HFFc6 (cell line): ENCODE measurements at places on chromosomes 5 and 9. TPM values are rescaled to one million over a fixed set of nuclear protein-coding genes. Genes with fewer than 3 reads are reported as not detected.

DNA sequence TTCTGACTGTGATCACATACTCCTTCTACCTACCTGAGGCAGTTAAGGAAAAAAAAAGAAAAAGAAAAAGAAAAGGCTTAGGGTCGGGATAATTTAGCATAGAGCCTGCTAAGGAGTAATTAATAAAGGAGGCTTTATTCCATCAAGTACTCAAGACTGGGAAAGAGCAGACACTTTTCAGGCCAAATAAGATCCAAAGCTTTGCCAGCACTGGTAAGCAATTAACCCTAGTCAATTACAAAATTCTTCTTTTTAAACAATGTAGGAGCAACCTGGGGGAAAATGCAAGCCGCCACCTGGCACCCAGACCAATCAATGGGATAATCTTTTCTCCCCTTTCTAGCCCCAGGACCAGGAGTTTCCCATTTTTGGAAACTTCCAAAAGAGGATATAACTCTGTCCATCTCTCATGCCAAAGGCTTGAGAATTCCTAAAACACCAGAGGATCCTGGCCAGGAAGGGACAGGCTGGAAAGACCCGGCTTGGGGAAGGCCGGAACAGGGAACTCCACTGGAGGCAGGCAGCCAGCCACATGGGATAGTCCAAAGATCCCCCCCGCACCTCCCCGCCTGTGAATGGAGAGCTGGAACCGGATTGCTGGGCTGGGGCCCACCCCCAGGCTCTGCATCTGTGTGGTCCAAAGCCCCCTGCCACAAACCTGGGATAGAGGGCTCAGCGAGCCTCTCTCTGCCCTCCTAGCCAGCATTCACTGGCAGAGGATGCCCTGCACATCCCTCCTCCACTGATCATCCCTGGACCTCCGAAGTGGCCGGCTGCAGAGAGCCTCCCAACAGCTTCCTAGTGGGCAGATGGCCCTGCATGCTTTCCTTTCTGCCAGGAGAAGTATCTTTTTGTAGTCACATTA is 117.8 kb downstream of the ZNF354C start:
- H3K4me3 ChIP-seq, result no peak overlapping the region
- peaks cover 7% of the 10 kb centered on the region for H3K27me3 ChIP-seq
- H3K27ac ChIP-seq, result no peak overlapping the region
- no peaks in the 10 kb centered on the region for H3K4me1 ChIP-seq

DNA sequence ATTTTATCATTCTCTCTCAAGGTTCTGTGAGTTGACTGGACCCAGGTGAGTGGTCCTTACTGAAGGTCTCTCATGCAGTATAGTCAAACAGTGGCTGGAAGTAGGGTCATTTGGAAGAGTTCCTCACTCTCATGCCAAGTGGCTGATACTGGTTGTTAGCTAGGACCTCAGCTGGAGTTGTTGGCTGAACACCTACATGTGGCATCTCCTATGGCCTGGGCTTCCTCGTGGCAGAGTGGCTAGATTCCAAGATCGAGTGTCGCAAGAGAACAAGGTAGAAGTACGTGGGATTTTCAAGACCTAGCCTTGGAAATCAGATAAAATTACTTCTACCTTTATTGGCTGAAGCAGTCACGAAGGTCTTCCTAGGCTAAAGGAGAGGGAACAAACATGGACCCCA is 7.6 kb downstream of the SLC31A2 start:
- H3K27me3 ChIP-seq, result no peaks in the 10 kb centered on the region; the same call in 1 of the 2 replicates
- H3K4me3 ChIP-seq, result no peak overlapping the region
- H3K4me1 ChIP-seq, result peaks cover 34% of the 10 kb centered on the region
- peaks cover 23% of the 10 kb centered on the region for H3K36me3 ChIP-seq
- no peak for DNase-seq
- no peak overlapping the region for H3K27ac ChIP-seq

- no peak overlapping the region for H3K27ac ChIP-seq
- H3K4me1 ChIP-seq, result no peaks in the 10 kb centered on the region
- peaks cover 2% of the 10 kb centered on the region for H3K27me3 ChIP-seq
- no peak for DNase-seq
- 0 out of 2 replicates have a peak, but pooled peaks cover 8% of the 10 kb centered on the region for H3K36me3 ChIP-seq
- H3K4me3 ChIP-seq, result no peak overlapping the region
These were observed 1239.1 kb downstream of the CDH12 start for GRCh38 chr5:21613971-21614488.

- peaks cover 8% of the 10 kb centered on the region; the same call in 1 of the 2 replicates for H3K27me3 ChIP-seq
- H3K36me3 ChIP-seq, result no peaks in the 10 kb centered on the region
- H3K4me1 ChIP-seq, result peaks cover 13% of the 10 kb centered on the region; the same call in 1 of the 2 replicates
- no peak for DNase-seq
These were observed 24.5 kb upstream of the IDNK start for GRCh38 chr9:83598487-83598886.

DNA sequence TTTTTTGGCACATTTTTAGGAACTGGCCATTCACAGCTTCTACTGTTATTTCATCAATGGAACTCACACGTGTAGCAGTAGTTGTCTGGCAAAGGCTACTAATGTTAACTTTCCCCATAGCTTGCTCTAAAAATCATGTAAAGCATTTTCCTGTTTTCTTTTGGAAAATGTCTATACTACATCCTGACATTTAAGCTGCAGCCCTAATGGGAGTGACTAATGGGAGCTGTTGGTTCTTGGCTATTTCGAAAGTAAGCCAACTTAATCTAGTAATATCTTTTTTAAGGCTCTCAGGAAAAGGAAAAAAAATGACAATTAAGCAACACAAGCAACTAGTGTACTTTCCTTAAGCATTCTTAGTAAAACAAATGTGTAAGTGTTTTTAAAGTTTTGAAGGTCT is 169.2 kb downstream of the SLC12A2 start:
- H3K27me3 ChIP-seq, result peaks cover 7% of the 10 kb centered on the region
- H3K27ac ChIP-seq, result no peak overlapping the region
- H3K4me1 ChIP-seq, result no peaks in the 10 kb centered on the region
- peaks cover 19% of the 10 kb centered on the region for H3K36me3 ChIP-seq
- peak; percentile 18 for DNase-seq
- no peak overlapping the region for H3K4me3 ChIP-seq

DNA sequence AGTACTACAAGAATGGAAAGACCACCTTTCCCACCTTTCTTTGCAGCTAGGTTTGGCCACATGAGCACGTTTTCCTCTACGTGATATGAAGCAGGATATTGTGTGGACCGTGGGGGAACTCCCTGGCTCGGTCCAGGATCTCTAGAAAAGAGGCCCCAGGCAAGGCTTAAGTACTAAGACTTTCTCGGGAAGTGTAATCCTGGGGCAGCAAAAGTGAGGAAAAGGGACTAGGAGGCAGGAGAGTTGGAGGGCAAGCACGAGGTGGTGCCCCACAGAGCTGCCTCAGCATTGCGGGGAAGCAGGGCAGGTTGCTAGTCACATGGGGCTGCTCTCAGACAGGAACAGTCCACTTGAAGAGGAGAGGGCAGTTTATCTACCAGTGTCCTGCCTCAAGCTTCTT is 235.1 kb downstream of the GADD45G start:
- DNase-seq, result no peak
- no peak overlapping the region for H3K27ac ChIP-seq
- H3K4me3 ChIP-seq, result no peak overlapping the region
- H3K27me3 ChIP-seq, result no peaks in the 10 kb centered on the region; the same call in none of the 2 replicates
- H3K4me1 ChIP-seq, result no peaks in the 10 kb centered on the region
- H3K36me3 ChIP-seq, result peaks cover 5% of the 10 kb centered on the region

DNA sequence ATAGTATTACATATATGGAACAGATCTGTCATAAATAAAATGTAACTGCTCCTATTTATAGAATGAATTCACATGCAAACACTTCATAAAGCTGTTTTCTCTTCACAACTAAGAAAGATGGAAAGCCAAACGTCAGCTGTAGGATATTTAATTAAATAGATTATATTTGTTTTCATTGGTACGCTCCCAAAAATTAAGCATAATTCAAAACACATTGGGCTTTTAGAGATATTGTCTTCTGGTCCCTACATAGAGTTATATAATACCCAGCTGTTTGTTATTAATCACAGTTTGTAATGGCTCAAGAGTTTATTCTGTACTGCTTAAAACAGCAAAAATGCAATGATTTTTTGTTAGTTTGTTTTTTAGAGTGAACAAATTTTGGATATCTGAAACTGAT is 61.2 kb downstream of the MRPS30 start:
- no peak overlapping the region for H3K27ac ChIP-seq
- no peak for DNase-seq
- no peak overlapping the region for H3K4me3 ChIP-seq
- H3K4me1 ChIP-seq, result no peaks in the 10 kb centered on the region

GRCh38 chr9:2145746-2146145 is 130.6 kb downstream of the SMARCA2 start:
- H3K4me3 ChIP-seq, result no peak overlapping the region
- peaks cover 4% of the 10 kb centered on the region; the same call in 1 of the 2 replicates for H3K4me1 ChIP-seq
- no peak overlapping the region for H3K27ac ChIP-seq

DNA sequence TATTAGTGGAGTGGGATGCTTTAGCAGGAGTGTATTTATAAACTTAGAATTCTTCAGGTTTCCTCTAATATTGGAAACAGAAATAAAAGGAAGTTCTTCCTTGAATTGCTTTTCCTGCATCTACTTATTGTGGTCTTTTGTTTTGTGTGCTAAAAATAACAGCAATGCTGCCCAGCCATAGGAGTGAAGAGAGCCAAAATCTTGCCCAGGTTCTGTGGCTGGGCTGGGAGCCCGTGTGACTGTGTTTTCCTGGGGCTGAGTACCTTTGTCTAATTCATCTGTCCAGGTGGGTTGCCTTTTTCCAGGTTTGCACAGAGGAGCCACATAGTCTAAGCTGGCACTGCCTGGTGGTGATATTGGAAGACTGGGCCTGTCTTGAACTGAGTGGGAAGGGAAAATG is 179.7 kb upstream of the ADAMTSL1 start:
- H3K36me3 ChIP-seq, result no peaks in the 10 kb centered on the region
- no peak overlapping the region for H3K4me3 ChIP-seq
- peaks cover 28% of the 10 kb centered on the region for H3K4me1 ChIP-seq
- no peak overlapping the region for H3K27ac ChIP-seq
- H3K27me3 ChIP-seq, result peaks cover 2% of the 10 kb centered on the region
- DNase-seq, result no peak

DNA sequence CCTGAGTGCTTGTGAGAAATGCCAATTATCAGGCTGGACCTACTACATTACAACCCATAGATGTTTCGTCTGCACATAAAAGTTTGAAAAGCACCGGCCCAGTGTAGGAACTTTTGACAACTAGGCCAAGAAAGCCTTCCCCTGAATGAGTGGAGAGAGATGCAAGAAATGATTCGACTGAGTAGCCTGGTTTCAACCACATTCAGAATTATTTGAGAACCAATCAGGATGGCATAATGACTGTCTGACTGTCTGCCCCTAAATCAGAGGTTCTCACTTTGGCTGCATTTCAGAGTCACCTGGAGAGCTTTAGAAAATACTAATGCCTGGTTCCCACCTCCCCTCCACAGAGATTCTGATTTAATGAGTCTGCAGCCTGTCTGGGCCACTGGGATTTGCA is 61.1 kb downstream of the FRMD3 start:
- DNase-seq, result no peak
- no peak overlapping the region; the same call in 1 of the 2 replicates for H3K4me3 ChIP-seq
- H3K27me3 ChIP-seq, result peaks cover 2% of the 10 kb centered on the region; the same call in 1 of the 2 replicates
- H3K36me3 ChIP-seq, result no peaks in the 10 kb centered on the region
- H3K4me1 ChIP-seq, result peaks cover 61% of the 10 kb centered on the region

DNA sequence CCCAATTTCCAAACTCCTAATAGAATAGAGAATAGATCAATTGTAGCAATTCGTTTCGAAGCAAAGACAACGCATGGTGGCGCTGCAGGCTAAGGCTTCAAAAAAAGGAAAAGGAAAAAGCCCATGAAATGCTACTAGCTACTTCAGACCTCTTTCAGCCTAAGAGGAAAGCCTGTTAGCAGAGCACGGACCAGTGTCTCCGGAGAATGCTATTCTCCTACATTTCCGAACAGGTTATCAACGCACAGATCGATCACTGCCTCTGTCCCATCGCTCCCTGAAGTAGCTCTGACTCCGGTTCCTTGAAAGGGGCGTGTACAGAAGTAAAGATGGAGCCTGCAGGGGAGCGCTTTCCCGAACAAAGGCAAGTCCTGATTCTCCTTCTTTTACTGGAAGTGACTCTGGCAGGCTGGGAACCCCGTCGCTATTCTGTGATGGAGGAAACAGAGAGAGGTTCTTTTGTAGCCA is at the start of gene PCDHB15:
PCDHB15 (plus strand) TSS at position 146 of the 468 bp plus-strand sequence; CDS start at position 330, 184 bp downstream.
- H3K4me3 ChIP-seq, result peak within 1 kb of the TSS; percentile 73
- DNase-seq, result no peak
- H3K27me3 ChIP-seq, result peaks cover 4% of the 10 kb centered on the region
- no peaks in the 10 kb centered on the region for H3K4me1 ChIP-seq
- no peak within 1 kb of the TSS for H3K27ac ChIP-seq
- H3K36me3 ChIP-seq, result peaks cover 48% of the 10 kb centered on the region

- no peak overlapping the region for H3K4me3 ChIP-seq
- peaks cover 11% of the 10 kb centered on the region for H3K36me3 ChIP-seq
- H3K4me1 ChIP-seq, result peaks cover 36% of the 10 kb centered on the region
- DNase-seq, result no peak
- H3K27me3 ChIP-seq, result peaks cover 3% of the 10 kb centered on the region; the same call in 1 of the 2 replicates
- H3K27ac ChIP-seq, result no peak overlapping the region
These were observed 214.3 kb upstream of the PTGER4 start for GRCh38 chr5:40465416-40465815.

DNA sequence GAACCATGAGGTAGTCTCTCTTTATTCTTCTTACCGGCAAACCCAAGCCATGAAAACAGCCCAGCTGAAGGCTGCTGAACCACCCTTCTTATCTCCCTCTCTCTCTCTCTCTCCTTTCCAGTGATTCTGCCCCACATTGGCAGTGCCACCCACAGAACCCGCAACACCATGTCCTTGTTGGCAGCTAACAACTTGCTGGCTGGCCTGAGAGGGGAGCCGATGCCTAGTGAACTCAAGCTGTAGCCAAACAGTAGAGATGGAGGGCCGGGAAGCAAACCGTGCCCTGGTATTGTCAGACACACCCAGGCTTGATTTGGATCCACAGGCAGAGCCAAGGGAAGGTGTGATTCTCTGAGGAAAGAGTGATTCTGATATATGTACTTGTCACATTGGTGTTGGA is 14.0 kb downstream of the GRHPR start:
- H3K27me3 ChIP-seq, result no peaks in the 10 kb centered on the region; the same call in 1 of the 2 replicates
- H3K4me1 ChIP-seq, result peaks cover 5% of the 10 kb centered on the region; the same call in 1 of the 2 replicates
- DNase-seq, result no peak
- peak overlapping the region; percentile 30; the same call in 1 of the 2 replicates for H3K27ac ChIP-seq
- H3K36me3 ChIP-seq, result peaks cover 27% of the 10 kb centered on the region

- no peak overlapping the region for H3K27ac ChIP-seq
- DNase-seq, result no peak
- peaks cover 46% of the 10 kb centered on the region for H3K4me1 ChIP-seq
- H3K36me3 ChIP-seq, result no peaks in the 10 kb centered on the region
These were observed 1.9 kb upstream of the HINT2 start for GRCh38 chr9:35816708-35817107.

GRCh38 chr5:72167804-72168203 is 60.5 kb downstream of the MAP1B start:
- H3K27ac ChIP-seq, result no peak overlapping the region
- H3K4me1 ChIP-seq, result peaks cover 55% of the 10 kb centered on the region
- H3K36me3 ChIP-seq, result peaks cover 44% of the 10 kb centered on the region
- no peak overlapping the region for H3K4me3 ChIP-seq

TAF11L10 gene
- total RNA-seq, result not detected in 3 replicates

SH3RF2 gene
- 0.43 to 1.5 TPM (median 1.4 TPM) in 3 replicates for total RNA-seq

FRRS1L gene
- total RNA-seq, result not detected in 3 replicates

SLC34A3 gene
- not detected in 3 replicates for total RNA-seq

NFIB gene
- 0.85 to 6.2 TPM (median 1.2 TPM) in 3 replicates for total RNA-seq

OR13C9 gene
- total RNA-seq, result not detected in 3 replicates

UGT3A2 gene
- total RNA-seq, result not detected in 3 replicates

ZNF354C gene
- 3.7 to 5.1 TPM (median 4.8 TPM) in 3 replicates for total RNA-seq
